ENCODE measurements at places on chromosomes 11 and 22.

GRCh38 chr11:125903711-125904659, at the start of gene DDX25:
Gene DDX25 (plus strand): TSS chr11:125904508. CDS start chr11:125904518, 10 bp downstream.
- DNase-seq: no peak

DNA sequence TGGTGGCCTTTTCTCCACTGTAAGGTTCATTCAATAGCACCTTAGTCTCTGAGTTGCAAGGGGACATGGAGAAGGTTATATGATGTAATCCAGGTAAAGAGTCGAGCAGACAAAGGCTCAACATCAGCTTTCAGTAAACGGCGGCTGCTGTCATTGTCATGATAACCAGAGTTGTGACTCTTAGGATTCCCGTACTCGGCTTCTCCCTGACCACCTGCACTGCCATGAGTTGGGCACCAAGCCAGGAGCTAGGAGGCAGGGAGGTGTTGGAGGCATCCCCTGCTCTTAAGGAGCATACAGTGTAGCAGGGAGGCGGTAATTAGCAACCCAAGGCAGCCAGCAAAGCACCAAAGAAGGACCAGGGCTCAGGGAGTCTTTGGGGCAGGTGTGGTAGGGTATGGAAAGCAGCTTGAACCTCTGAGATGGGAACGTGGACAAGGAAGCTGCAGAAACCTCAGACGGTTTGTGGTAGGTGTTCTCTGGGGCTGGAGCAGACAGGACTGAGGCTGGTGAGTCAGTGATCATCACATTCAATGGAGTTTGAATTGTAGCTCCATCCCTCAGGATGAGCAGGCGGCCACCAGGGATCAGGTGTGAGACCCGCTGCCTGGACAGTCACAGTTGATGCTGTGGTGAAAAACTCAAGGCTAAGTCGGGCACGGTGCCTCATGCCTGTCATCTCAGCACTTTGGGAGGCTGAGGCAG, 31.7 kb downstream of the LIF start:
- no peak for DNase-seq

GRCh38 chr11:102237096-102237735, 80.1 kb upstream of the BIRC3 start:
- no peak for DNase-seq

DNA sequence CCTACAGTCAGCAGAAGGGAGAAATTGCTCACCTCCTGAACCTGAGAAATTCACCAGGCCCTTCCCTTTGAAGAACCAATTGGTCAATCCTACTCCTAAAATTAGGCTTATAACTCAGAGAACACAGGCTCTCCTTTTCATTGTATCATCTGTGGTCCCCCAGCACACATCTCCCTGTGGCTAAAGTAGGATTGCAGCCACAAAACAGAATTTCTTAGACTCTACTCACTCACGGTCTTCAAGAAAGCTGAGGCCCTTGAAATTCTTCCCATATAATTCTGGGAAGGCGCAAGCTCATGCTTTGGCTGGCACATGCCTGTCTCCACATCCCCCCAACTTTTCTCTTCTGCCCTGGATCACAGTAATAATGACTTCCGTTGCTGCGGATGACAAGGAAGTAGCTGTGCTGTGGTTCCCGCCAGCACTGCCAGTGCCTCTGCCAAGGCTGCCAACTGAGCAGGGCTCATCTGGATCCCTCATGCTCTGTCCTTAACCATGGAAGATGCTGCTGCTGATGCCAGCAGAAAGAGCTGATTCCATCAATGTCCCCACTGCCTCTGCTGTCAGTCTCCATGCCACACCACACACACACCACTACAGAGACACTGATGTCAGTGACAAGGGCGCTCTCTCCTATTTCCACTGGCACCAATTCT, 200.6 kb upstream of the POU2AF2 start:
- no peak for DNase-seq

DNA sequence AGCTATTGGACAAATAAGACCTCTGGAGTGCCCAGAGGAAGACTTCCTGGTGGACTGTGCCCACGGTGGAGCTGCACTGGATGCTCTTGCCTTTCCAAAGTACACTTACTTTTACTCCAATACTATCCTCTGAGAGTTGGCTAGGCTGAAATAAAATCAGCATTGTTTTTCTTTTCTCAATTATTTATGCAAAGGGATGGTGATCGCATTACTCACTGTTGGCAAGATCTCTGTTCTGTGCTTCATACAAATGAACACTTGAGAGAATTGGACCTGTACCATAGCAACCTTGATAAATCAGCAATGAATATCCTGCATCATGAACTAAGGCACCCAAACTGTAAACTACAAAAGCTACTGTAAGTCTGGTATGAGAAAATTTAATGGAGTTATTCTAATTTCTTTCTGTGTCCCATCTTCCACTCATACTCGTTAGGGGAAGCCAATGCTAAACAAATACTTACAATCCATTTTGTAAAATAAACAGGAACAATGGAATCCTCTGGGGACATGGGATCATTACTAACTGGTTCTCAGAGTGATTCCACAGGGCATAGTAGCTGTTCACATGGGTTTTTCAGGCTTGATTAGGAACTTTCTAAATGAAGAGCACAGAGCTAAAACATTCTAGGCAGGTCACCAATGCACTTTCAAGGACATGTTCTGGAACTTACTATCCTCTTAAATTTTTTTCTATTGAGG, 26.3 kb downstream of the NLRP14 start:
- no peak for DNase-seq

DNA sequence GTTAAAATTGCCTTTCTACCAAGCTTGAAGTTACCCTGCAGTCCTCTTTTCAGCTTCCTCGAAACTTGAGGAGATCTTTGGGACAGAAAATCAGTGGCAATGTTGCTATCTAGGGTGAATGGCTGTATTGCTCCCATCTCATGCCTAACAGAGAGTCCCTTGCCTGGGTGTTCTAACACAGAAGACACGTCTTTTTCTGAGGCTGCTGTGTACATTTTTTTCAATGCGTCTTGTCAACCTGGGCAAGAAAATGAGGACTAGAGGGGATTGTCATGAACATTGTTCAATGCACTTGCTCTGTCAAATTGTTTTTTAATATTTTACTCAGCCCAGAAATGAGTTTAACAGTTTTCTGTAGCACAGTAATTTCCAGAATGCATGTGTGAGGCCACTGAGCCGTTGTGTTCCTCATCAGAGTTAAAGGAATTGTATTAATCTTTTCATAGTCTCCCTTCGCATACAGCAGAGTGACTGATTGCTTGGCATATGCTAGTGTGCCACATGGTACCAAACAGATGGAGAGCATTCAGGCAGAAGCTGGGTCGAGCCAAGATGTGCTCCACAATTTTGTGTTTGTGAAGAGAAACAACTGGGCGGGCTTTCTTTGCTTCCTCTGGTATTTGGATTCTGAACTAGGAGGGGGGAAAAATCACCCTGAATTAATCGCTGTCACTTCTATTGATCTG, 86.0 kb downstream of the CASP12 start:
- no peak for DNase-seq

GRCh38 chr22:17074648-17075002, 10.2 kb upstream of the IL17RA start:
- DNase-seq: no peak

GRCh38 chr22:44697423-44698141, 4.4 kb upstream of the PRR5 start:
- DNase-seq: peak; percentile 77

DNA sequence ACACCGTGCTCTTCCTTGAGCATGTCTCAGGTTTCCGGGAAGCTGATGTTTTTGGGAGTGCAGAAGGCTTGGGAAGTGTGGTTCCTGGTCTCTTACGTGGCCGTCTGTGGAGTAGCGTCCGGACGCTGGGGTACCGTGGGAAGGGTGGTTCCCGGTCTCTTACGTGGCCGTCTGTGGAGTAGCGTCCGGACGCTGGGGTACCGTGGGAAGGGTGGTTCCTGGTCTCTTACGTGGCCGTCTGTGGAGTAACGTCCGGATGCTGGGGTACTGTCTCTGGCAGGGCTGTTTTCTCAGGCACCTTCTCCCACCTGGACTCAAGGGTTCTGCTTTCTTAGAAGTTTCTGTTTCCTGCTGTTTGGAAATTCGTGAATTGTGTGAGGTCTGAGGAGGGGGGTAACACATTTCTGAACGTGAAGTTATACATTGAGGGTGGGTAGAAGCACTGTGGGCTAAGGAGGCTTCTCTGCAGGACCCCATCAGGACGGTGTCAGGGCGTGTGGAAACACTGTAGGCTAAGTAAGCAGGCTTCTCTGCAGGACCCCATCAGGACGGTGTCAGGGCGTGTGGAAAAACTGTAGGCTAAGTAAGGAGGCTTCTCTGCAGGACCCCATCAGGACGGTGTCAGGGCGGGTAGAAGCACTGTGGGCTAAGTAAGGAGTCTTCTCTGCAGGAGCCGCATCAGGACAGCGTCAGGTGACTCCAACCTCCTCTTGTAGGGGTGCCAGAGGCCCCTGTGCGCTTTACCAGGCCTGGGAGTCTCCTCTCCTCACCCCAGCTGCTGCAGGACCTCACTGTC, 5.3 kb upstream of the IFITM3 start:
- no peak for DNase-seq

DNA sequence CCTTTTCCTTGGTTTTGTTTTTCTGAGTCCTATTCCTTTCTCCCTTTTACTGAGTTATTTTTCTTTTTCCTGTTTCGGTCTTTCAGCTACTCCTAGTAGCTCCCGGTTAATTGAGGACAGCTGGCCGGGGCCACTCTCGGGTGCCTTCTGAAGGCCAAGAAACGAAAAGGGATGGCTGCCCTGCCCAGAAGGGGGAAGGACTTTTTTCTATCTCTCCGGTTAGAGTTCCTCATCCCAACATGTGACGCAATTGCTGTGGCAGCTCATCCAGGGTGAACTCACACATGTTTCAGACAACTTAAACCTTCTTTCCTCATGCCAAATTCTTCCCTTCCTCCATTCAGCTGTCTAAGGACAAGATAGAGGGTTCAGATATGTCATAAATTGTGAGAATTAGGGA, 83.6 kb downstream of the PIWIL4 start:
- DNase-seq: peak; percentile 78

Measured in left ventricle myocardium inferior (tissue), 1 donor.